M059J (cell line): ENCODE measurements at places on chromosomes 4 and X.

- no peak for DNase-seq
Observed at GRCh38 chr4:150580306-150580705, 1.6 kb upstream of the MAB21L2 start.

- DNase-seq: no peak
Observed at GRCh38 chr4:163200727-163201349, 34.1 kb upstream of the NAF1 start.

DNA sequence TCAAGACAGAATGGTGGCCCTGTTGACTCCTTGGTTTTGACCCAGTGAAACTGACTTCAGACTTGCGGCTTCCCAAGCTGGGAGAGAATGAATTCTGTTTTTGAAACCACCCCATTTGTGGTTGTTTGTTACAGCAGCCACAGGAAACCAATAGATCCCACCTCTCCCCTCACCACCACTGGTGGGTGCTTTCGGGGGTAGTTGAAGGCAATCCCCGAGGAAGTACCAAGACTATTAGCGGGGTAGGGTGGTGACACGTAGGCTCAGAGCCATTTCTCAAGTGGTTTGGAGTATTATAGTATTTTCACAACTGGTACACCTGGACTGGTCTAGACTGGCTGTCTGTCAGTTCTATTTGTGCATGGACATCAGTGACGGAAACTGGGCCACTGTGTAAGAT is 189.1 kb upstream of the RBPJ start:
- no peak for DNase-seq

- peak; percentile 5 for DNase-seq
Observed at GRCh38 chrX:111719426-111720210, 38.6 kb downstream of the ALG13 start.

- no peak for DNase-seq
Observed at GRCh38 chr4:154973244-154974035, 192.4 kb downstream of the RBM46 start.

DNA sequence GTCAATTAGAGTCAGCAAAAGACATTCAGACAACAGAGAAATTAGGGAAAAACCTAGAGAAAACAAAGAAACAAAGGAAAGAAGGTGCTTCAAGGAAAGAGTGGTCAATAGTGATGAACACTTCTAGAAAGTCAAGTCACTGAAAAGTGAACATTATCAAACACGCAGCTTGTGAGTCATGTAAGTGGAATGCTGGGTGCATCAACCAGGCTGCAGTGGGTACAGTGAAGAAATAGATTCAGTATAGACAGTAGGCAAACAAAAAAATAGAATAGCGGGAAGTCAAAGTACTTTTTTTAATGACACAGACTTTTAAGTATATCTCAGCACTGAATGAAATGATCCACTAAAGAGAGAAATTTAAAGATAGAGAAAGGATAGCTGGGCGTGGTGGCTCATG is 245.8 kb downstream of the ARHGAP24 start:
- DNase-seq: peak; percentile 80

- peak; percentile 50 for DNase-seq
Observed at GRCh38 chr4:152516156-152516555, 19.7 kb downstream of the FBXW7 start.

GRCh38 chr4:113613503-113613902 is 148.0 kb downstream of the CAMK2D start:
- no peak for DNase-seq

- DNase-seq: peak; percentile 70
Observed at GRCh38 chr4:8228319-8229250, 29.5 kb downstream of the SH3TC1 start.

GRCh38 chr4:17132226-17132625 is 233.8 kb upstream of the LDB2 start:
- no peak for DNase-seq

DNA sequence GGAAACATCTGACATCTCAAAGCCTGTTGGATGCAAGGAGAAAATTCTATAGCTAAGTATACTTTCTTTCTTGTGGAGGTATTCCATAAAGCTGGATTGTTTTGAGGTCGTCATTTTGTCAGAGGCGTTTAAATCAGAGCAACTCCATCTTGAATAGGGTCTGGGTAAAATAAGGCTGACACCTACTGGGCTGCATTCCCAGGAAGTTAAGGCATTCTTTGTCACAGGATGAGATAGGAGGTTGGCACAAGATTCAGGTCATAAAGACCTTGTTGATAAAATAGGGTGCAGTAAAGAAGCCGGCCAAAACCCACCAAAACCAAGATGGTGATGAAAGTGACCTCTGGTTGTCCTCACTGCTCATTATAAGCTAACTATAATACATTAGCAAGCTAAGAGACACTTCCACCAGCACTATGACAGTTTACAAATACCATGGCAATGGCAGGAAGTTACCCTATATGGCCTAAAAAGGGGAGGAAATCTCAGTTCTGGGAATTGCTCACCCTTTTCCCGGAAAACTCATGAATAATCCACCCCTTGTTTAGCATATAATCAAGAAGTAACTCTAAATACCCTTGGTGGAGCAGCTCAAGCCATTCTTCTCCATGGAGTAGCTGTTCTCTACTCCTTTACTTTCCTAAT is 11.9 kb downstream of the HSD17B13 start:
- DNase-seq: peak; percentile 32

DNA sequence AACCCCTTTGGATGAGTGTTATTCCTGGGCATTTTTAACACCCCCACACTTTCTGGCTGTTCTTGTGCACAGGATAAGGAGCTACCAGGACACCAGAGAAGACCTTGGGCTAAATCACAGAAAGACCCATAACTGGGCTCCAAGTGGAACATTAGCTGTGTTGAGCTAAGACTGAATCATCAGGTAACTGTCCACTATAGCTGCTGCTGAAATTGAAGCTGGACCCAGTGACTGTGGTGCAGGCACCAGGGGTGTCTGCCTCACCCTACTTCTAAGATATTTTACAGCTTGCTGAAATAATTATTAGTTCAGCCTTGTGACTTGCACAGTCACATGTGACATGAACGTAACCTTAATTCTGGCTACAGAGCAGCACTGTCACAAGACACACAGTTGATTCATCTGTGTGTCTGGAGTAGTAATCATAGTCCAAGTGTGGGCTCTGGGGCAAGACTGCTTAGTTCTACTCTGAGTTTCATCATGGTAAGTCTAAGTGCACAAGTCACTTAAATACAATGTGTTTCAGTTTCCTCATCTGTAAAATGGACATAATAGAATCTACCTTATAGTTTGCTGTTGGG is 127.4 kb downstream of the SLC39A8 start:
- DNase-seq: peak; percentile 5

GRCh38 chr4:125041372-125041930 is 273.3 kb upstream of the FAT4 start:
- DNase-seq: no peak

GRCh38 chrX:37745835-37746217 is 34.0 kb upstream of the CYBB start:
- DNase-seq: peak; percentile 7

DNA sequence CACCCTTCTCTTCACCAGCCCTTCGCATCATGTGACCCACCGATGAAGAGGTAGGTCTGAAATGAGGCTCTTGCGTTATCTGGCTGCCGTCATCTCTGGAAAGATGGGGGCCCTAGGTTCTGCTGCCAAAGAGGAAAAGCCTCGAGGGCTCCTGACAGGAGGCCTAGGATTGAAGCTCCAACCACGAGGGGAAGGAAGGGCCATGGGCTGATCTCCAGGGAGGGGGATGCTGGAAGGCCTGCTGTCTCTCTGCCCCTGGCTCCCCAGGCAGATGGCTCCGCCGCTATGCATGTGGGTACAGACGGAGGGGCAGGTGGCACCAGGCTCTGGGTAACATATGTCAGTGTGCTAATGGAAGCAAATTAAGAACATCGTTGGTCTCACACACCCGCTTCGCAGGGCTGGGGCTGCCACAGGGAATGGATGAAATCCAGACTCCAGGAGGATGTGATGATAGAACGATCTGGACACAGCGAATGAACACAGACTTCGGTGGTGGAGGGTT is 44.9 kb downstream of the AFAP1 start:
- DNase-seq: no peak

DNA sequence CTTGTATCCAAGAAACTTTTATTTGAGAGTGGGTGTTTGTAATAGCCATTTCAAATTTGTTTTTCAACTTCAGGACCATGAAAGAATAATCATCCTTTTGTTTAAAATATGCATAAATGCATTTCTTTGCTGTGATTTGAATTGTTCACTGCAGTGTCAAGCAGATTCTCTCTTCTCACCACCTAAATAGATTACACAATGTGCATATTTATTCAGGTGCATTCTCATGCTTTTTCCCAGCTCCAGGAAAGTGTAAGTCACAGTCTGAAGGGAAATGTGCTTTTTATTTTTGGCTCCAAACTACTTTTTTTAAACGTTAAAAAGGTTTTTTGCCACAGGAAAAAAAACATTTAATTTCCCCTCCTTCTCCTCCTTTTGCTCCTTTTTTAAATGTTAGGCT is 17.5 kb downstream of the C4orf33 start:
- no peak for DNase-seq

DNA sequence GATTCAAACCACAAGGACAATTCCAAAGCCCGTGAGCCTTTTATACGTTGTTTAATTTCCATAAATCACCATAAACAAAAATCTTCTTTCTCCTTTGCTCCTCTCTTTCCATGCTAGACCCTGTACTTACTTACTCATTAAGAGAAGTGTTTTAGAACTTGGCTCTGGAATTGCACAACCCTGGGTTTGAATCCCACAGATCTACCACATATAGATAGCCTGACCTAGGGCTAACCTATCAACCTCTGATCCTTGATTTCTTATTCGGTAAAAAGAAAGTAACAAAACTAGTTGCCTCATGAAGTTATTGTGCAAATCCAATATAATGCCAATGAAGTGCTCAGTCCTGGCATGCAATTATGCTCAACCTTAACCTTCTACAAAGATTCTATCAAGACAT is 68.8 kb downstream of the ZAR1 start:
- DNase-seq: no peak

- DNase-seq: no peak
Observed at GRCh38 chr4:78005086-78005485, 52.0 kb upstream of the FRAS1 start.

DNA sequence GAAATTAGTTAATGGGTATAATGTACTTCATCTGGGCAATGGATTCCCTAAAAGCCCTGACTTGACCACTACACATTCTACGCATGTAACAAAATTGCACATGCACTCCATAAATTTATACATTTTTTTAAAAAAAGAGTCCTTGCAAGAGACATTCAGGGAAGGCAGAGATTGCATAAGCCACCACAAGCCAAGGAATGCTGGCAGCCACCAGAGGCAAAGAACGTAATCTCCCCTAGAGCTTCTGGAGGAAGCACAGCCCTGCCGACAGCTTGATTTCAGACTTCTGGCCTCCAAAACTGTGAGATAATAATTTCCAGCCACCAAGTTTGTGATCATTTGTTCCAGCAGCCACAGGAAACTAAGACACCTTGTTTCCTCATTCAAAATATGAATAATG is 185.6 kb upstream of the GALNT7 start:
- DNase-seq: no peak

- peak; percentile 41 for DNase-seq
Observed at GRCh38 chr4:37762294-37762990, 64.0 kb upstream of the PGM2 start.

DNA sequence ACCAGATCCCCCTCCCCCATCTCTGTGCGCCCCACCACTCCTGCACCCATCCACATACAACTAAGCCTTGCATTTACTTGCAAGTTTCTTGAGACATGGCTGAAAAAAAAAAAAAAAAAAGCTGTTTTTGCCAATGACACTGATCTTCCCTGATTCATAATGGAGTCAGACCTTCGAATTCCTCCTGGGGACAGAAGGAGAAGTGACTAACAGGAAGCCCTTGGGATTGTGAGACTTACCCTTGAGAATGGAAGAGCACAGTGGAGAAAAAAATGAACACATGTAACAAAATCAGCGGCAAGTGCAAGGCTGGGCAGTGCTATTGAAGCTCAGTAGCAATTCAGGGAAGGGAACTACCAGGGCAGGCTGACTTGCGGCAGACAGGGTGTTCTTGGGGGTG is 288.4 kb downstream of the BCOR start:
- DNase-seq: peak; percentile 91

DNA sequence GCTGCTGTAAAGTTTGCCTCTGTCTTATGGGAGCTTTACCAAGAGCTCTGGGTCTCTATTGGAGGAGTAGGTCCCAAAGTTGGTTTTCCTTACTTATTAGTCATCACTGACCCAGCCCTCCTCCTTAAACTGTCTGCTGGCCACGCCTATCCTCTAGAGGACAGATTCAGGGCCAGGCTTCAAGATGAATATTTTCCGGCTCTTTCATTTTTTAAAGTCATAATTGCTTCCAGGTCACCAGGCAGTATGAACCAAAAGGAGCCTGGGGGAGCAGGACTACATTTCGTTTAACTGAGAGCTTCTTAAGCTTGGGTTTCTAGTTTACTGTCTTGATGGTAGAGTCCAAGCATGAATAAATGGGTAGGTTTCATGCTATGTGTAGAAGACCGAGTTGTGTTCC is 13.7 kb downstream of the BCORL1 start:
- peak; percentile 52 for DNase-seq

DNA sequence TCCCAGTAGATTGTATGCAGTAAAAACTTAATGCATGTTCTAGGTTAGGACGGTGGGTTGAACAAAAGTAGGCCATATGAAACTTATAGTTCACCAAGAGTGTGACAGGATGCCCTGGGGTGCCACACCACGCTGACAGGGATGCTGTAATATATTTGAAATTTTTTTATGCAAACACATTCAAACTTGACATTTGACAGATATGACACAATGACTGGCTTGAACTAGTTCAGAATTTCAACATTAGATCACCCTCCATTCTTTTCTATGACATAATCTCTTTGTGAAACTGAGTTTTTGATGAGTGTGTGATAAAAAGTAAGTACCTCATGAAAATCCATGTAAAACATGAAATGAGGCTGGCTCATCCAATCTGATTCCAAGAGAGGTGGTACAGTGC is 198.4 kb downstream of the PALLD start:
- DNase-seq: no peak

- peak; percentile 34 for DNase-seq
Observed at GRCh38 chr4:93771640-93772411, 56.7 kb upstream of the ATOH1 start.

DNA sequence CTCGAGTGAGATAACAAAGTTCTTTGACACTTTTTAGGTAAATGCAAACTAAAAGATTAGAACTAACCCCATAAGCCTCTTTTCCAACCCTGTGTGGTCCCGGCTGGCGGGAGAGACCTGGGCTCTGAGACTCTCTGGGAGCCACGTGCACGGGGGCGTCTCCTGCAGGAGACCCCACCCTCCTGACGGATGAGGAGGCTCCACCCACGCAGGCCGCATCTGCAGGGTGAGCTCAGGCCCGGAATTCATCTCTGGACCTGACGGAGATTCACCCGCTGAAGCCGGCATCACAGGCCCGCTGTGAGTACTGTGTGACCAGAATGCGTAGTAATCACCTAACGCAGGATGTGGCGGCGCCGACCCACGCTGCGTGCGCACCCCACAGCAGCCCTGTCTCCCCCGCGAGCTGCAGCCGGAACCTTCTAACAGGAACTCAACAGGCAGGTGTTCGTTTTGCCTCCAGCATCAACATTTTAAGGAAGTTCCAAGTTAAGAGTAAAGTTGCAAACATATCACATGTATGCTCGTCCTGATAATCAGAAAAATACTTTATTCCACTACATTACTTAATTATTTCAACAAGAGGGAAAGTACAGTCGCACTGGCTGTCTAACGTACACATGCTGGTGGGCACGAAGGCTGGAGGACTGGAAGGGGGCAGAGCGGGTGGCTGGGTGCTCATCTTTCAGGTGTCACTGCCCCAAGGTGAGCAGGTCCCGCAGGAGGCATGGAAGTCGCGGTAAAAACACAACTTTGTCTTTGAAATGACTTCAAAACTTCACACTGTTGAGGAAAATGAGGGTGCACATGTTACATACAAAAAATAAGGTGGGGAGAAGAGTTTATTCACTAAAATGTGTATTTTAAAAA is 44.5 kb downstream of the FGFRL1 start:
- DNase-seq: no peak
